ENCODE measurements at places on chromosomes 2 and 18.

GRCh38 chr2:30372826-30373225, 74.2 kb upstream of the LCLAT1 start:
- DNase-seq: no peak

GRCh38 chr2:203814661-203815540, 52.7 kb upstream of the CTLA4 start:
- peak; percentile 26 for DNase-seq

- no peak for DNase-seq
Observed at GRCh38 chr2:99694331-99694730, 204.5 kb upstream of the REV1 start.

DNA sequence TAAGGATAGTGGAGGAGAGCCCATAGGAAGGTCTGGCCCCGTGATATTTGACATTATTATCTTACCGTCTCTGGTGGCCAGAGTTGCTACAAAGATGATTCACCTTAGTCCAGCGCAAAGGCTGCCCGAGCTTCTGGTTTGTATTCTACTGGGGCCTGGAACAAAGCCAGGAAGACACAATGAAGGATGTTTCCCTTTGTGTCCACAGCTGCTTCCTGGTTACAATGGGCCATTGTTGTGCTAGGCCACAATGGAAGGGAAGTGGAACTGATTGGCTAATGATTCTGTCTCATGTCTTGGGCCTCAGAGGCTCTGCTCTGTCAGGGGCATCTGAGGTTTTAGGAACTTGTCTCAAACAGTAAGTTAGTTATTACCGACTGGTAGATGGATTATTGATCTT, 132.2 kb downstream of the TDRD15 start:
- no peak for DNase-seq

GRCh38 chr2:101064125-101064502, 62.0 kb downstream of the RPL31 start:
- no peak for DNase-seq

- no peak for DNase-seq
Observed at GRCh38 chr2:47076586-47077441, 78.3 kb downstream of the STPG4 start.

GRCh38 chr18:12408247-12408869, 629 bp downstream of the PRELID3A start:
- no peak for DNase-seq

DNA sequence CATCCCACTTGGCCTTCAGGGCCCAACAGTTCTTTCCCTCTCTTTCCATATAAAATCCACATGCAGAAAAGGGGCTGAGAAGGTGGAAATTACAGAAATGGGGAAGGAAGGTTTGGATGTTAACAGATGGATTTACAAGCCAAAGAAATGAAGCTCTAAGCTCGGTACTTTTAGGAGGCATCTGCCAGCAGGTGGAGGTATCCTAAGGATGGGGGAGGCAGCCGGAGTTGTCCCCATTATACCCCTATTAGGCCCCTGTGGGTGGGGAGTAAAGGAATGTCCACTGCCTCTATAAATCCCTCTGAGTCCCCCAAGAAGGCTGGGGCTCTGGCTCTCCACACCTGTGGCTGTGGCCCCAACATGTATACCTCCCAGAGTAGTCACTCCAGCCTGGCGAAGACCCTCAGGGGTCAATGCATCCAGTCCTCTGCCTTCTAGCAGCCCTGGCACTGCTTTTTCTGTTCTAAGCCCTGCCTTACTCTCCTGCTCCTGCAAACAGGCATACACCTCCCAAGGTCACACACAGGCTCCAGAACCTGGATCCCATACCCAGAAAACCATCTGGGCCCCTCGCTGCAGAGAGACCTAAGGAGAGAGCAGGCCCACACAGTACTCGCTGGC, 1.2 kb downstream of the FBXO41 start:
- DNase-seq: no peak

GRCh38 chr2:174836377-174836994, 72.2 kb upstream of the CHRNA1 start:
- no peak for DNase-seq

- no peak for DNase-seq
Observed at GRCh38 chr2:172698041-172698863, 37.4 kb upstream of the RAPGEF4 start.

DNA sequence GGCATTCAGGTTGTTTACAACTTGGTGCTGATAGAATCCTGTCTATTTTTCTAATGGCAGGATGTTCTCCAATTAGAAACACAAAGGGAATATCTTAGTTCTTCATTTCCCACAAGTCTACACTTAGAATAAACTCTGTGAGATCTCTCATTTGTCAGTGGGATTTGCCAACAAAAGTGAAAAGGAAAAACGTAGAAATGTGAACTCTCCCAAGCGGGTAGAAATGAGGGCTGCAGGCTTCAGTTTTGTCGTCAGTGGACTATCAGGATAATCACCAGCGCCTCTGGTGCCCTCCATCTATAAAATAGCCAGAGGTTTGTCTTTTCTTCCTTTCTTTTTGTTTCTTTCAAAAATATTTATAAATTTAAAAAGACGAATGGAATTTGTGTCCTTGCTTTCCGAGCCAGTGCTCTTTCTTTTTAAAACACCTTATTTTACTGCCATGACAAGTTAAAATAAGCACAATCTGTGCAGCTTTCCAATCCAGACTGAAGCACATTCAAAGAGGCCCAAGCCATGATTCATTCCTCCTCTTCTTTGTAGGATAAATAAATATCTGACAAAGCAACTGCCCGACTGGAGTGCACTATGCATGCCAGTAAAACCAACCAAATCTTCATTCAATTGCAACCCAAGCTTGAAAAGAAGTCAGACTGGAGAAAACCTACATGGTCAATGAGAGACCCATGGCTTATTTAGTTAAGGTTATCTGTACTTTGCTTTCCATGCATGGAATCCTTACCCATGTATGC, 185.8 kb downstream of the ANKRD44 start:
- no peak for DNase-seq

DNA sequence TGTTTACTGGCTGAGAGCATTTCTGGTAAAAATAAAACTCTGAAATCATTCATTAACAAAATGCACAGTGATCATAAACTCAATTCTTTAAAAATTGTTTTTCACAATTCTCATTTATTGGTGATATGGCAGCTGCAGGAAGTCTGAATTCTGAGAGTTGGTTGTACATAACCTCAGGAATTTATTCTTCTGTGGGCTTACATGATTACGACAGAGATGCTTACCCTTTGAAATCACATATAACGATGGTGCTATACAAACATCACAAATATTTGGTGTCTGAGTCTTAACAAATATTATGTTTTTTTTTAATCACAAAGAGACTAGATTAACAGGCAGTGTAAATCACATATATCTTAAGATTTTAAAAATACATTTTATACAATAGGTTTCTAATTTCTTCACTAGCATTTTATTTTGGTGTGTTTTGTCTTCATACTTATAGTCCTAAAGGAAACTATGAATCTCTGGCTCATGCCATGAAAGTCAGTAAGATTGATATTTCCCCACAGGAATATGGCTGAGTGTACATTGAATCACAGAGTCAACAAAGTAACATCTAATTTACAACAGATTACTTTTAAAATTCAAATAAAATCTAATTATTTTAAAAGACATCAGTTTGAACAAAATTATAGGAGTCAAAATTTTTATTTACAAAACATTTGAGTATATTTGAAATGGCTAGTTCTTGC, 318.8 kb upstream of the THUMPD2 start:
- no peak for DNase-seq

GRCh38 chr18:74081966-74082741, 65.5 kb downstream of the FBXO15 start:
- DNase-seq: no peak

DNA sequence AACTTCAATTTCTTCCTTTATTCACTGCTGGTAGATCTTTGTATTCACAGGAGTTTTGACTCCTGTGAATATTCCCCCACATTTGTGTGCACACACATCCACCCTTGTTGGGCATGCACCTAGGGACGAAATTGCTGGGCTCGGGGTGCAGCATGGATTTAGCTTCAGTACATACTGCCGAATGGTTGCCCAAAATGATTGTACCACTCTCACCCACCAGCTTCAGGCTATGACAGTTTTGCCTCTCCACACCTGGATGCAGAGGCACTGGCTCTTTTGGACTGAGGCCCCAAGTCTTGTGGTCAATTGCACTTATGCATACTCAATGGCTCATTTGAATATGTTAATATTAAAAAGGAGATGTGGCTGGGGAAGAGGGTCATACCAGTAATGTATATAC, 65.1 kb upstream of the ODC1 start:
- no peak for DNase-seq

- DNase-seq: no peak
Observed at GRCh38 chr2:208571764-208572131, 165.2 kb downstream of the PTH2R start.

DNA sequence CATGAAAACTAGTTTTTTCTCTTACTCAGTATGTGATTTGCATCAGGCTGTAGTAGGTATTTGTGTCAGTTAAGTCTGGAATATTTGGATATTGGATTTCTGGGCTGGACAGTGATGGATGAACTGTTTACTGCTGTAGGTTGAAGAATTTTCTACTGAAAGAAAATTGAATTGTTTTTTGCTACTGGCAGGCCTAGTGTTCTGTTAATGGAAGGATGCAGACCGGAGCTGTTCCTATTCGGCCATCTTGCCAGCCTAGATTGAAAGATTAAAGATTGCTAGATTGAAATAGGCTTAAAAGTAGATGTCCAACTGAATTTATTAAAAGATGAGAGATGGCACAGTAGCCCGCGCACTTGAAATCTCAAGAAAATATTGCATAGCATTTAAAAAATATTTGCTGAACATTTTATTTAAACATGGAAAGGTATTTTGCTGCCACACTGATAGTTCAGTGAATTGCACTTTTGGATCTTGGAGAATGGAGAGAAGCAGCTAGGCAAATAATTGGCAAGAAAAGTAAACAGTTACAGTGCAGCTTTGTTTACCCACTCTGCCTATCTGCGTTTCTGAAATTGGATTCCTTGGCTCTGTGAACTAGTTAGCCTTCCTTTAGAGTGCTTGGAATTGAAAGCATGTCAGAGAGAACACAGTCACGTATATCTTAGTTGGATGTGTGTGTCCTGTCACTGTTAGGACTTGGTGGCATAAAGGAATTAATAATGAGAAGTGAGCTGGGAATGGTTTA, 54.1 kb downstream of the EPB41L5 start:
- no peak for DNase-seq

DNA sequence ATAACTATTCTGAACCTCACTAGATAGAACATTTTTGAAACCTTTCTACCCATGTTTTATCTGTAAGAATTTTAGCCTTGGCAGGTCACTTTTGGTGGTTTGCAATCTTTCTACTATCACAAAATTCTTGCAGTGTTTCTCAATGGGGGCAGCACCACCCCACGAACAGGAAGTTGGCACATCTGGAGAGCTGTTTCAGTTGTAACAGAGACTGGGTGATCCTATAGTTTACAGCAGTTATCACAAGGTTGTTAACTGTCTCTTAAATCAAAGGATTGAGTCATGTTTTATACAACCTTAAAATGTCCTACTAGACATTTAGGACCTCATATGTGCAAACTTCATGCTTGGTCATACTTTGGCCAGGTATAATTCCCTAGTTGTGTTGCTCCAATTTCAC, 829.2 kb downstream of the ERBB4 start:
- DNase-seq: no peak

GRCh38 chr2:45888167-45888566, 236.7 kb downstream of the PRKCE start:
- no peak for DNase-seq

- DNase-seq: no peak
Observed at GRCh38 chr2:54545702-54546450, 89.7 kb downstream of the SPTBN1 start.

DNA sequence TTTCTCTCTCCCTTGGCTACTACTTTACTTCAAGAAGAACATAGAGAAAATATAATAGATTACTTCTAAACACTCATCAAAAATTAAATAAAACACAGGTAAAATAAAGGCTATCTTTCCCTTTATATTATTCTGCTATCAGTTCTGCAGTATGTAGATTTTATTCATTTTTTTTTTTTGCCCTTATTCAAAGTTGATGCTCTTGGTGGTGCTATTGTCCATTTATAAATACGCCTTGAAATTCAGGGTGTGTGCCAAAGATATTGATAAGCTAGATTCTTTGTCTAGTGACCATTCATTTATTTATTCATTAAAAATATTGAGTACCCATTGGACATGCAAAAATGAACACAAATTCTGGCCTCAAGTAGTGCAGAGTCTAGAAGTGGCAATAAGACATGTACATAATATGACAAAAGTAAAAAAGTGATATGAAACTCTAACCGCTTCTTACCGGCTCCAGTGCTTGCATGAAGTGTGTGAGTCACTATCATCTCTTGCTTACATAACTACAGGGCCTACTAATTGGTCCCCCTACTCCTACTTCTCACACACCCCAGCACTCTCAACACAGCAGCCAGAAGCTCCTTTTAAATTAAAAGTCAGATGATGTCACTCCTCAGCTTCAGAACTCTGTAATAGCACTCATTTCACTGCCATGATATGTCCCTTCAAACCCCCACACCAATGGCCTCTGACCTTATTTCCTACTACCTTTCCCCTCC, 208.3 kb upstream of the FANCL start:
- DNase-seq: no peak

DNA sequence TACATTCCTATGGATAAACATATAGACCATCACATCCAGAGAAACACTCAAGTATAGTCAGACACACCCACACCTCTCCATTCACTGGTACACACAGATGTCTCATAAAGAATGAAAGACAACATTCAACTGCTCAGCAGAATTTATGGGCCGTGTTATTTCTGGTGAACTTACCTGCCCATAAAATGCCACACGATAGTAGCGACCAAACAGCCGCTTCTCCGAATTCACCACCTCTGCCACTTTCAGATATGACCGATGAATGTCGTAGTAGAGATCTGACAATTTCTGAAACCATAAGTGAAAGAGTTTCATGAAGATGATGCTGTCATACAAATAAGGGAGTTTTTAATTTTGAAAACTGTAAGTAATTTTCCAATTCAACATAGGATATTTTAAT, 70.7 kb upstream of the CCDC195 start:
- no peak for DNase-seq

DNA sequence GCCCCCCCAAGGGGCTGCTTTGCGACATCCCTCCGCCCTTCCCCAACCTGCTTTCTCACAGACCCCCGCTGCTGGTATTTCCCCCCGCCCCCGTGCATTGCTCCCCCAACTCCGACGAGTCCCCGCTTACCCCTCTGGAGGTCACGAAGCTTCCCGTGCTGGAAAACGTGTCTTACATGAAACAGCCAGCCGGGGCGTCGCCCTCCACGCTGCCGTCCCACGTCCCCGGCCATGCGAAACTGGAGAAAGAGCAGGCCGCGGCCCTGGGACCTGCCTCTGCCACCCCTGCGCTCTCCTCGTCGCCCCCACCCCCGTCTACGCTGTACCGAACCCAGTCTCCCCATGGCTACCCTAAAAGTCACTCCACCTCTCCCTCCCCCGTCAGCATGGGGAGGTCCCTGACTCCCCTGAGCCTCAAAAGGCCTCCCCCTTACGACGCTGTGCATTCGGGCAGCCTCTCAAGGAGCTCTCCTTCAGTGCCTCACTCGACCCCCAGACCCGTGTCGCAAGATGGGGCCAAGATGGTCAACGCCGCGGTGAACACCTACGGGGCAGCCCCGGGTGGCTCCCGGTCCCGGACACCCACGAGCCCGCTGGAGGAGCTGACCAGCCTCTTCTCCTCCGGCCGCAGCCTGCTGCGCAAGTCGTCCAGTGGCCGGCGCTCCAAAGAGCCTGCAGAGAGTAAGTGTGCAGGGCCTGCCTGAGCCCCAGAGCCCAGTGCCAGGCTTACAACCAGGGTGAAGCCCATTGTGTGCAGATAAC, 183.0 kb downstream of the NYAP2 start:
- no peak for DNase-seq

Measured in T-helper 17 cell (primary cell).